Stimulated activated CD4-positive, alpha-beta T cell treated with anti-CD3 and anti-CD28 coated beads, Interleukin-15, amount 100 ng/mL, for 24 hours (primary cell): ENCODE measurements at places on chromosomes 2 and 18.
A peak's percentile ranks its signal among the peaks of the same experiment; 100 is the strongest.

- DNase-seq: no peak
Observed at GRCh38 chr2:37706334-37707183, 35.1 kb upstream of the CDC42EP3 start.

DNA sequence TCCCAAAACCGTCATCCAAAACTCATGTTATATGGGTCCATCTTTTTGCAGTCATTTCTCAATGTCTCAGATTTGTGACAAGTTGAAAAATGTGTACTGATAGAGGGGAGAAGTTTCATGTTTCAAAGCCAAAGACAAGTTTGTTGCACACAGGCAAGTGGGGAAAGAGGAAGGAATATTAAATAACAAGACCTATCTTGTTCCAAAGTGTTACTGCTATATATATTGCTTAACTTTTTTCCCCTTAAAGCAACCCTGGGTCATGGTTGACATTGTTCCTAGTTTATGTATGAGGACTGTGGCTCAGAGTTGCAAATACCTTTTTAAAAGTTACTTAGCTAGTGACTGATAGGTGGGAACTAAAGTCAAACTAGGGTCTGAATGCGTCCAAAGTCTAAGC is 1.7 kb downstream of the ITGA4 start:
- DNase-seq: no peak

DNA sequence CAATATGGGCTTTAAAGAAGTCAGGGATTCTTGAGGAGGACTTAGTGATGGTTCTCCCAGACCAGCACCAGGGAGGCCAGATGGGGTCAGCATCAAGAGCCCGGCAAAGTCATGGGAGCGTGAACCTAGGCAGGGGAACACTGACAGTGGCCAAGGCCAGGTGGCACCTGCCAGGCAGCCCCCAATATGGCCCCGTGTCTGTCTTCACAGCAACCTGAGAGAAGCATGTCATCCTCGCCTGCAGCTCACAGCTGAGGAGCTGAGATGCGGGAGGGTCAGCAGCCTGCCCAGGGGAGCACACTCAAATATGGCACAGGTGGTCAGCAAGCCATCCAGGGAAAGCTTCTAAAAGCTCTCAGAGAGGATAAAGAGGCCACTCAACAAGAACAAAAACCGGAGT is 105.7 kb upstream of the GPC1 start:
- DNase-seq: no peak

DNA sequence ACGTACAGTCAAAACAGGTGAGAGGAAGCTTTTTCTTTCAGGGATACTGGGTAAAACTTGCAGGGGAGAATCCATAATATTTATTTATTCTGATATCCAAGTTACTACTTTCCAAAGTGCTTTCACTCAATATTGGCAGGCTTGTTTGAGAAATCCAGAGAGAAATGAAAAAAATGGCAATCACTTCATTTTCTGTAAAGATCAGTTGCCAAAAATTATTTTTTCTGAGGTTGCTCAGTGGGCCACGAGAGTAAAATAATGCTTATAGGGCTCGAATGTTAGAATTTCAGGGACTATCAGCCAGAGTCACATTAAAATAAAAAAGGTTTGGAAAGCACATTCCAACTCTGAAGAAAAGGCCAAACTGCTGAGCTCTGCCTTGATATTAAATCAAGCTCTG is 324.6 kb upstream of the RND3 start:
- DNase-seq: no peak

DNA sequence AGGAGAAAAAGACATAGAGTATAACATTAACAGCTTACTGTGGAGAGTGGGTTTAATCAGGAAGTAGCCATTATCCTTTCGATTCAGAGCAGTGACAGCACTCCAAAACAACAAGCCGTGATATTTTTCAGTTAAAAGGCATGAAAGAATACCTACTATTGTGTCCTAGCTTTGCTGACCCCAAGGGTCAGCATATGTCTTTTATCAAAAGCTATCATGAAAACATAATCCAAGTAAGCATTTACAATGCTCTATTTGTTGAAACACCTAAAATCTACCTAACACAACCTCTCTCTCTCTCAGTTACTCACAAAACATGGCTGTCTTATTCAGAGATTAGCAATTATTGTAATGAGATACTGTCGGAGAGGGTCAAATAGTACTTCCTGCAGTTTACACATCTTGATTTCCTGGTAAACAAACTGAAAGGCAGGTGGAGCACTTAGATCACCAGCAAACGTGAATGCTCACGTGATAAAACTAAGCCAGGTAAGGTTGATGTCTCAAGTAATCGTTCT is 100.0 kb downstream of the BAZ2B start:
- DNase-seq: no peak

DNA sequence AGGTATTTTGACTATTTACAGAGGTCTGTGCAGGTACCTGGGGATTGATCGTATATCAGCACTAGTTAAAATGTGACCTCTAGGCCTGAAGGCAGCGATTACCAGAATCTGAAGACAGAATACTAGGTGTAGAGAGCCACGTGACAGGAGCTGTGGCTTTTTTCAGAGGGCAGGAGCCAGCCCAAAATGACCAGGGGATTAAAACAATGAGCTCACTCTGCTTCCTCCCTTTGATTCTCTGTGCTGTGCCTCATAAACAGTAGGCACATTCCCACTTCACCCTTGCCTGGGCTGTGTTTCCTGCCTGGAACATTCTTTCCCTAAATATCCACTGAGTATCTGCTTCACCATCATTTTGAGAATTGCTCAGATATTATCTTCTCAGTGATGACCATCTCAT is 15.2 kb downstream of the ITGAV start:
- DNase-seq: no peak

- no peak for DNase-seq
Observed at GRCh38 chr2:238924796-238925195, 76.9 kb downstream of the TWIST2 start.

GRCh38 chr18:63149302-63149587 is 170.3 kb downstream of the BCL2 start:
- DNase-seq: no peak

GRCh38 chr18:23684515-23685197 is 4.6 kb upstream of the LAMA3 start:
- no peak for DNase-seq

DNA sequence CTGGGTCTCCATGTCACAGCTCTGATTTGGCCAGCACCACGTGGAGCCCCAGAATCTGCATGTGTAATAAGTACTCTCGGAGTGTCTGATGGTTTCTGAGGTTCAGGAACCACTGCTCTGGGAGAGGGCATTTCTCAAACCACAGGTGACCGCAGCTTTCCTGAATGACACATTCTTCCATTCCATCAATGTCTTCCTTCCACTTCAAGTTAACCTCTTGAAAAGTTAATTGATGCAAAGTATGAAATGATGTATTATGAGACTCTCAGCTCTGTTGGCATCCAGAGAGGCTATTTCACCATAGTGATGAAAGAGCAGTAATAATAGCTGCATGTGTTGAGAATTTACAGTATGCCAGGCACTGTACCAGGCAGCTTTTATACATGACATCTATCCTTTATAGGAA is 61.3 kb upstream of the CRIM1 start:
- DNase-seq: peak; percentile 40

- DNase-seq: no peak
Observed at GRCh38 chr2:162328424-162329157, 10.1 kb upstream of the IFIH1 start.

DNA sequence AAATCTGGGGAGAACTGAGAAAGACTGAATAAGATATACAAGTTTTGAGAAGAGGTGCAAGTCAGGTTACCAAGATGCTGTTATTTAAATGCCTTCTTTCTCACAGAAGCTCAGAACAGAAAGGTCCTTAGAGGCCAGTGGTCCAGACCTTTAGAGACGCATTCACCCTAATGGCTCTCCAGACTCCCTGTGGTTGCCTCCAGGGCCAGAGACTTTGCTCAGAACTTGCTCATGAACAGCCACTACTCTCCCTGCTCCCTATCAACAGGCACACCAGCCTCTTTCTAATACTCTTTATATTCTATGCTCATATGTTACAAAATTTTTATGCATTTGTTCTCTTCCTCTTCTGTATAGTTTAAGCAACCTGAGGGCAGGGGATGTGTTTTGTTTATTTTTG is 349.0 kb upstream of the TNP1 start:
- no peak for DNase-seq

DNA sequence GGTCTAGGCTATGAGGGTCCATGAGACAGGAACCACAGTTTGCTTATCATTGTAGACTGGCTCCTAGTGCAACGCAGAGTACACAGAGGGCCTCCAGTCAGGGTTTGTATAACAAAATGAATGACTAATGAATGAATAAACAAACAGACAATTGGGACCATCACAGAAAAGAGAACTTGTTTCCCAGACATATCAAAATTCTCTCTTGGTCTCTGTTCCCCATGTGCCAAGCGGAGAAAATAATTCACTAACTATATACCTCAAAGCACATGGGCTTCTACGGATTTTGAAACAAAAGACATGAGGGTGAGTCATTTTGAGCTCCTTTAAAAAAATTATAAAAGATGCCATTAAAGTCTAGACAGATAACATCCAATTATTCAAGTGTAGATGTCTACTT is 28.0 kb downstream of the INO80C start:
- DNase-seq: no peak

DNA sequence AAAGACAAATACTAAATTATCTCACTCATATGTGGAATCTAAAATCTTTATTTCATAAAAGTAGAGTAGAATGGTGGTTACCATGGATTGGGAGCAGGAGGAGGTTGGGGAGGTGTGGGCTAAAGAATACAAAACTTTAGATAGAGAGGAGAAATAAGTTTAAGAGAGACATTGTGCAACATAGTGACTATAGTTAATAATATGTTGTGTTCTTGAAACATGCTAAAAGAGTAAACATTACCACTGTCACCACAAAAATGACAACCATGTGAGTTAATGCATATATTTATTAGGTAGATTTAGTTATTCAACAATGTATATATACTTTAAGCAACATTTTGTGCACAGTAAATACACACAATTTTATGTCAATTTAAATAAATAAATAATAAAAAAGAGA is 128.5 kb upstream of the COL3A1 start:
- no peak for DNase-seq

DNA sequence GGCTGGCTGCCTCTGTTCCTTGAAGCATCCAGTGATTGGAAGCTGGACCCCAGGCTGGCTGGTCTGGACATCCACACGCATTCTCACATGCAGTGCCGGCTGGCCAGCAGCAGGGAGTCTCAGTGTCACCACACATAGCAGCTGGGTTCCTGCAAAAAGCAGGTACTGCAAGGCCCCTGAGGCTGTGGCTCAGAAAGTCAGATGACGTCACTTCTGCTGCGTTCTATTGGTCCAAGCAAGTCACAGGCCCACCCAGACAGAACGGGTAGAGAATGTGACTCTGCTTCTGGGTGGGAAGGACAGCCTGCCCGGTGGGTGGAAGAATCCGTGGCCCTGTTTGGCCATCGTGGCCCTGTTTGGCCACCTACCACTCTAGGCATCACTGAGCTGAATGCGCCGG is 51.3 kb upstream of the SPP2 start:
- no peak for DNase-seq

DNA sequence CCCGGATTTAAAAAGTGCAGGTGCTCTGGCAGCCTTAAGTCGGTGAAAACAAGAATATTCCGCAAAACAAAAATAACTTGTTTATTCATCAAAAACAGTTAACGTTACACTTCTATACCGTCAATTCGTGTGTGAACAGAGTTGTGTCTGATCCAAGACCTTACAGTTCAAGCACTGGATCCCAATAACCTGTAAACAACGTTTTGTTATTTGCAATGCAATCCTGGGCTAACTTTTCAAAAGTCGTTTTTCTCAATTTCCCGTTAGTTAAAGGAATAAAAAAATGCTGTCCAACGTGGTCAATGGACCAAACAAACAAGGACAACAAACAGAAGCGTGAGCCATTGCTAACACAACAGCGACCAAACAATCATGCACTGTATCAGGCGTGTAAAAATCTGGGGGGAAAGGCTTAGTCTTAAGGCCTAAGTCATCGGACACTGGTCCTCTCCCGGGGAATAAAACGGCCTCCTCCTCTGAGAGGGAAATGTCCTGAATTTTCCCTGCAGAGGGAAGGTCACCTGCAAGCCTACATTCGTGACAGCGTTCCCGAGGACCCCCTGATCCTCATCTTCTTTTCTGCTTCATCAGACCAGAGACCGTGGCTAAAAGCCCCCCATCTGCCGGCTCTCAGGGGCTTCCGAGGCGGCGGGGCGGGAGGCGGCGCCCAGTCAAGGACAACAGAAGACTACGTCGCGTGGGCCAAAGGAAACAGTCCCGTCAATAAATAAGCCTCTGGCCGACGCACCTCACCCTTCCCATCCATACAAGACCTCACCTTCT is 490 bp downstream of the NDUFS1 start:
- no peak for DNase-seq

DNA sequence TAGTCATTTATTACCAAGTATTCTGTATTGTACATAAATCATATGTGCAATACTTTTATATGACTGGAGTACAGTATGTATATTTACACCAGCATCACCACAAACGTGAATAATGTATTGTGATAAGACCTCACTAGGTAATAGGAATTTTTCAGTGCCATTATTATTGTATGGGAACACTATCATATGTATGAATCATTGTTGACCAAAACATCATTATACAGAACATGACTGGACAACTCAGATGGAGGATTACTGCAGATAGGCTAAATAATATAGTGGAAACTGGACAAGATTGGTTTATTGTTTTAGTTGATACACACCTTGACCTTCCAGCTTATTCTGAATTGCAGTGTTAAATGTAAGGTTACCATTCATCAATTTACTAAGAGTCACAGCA is 33.4 kb downstream of the VAPA start:
- DNase-seq: no peak

DNA sequence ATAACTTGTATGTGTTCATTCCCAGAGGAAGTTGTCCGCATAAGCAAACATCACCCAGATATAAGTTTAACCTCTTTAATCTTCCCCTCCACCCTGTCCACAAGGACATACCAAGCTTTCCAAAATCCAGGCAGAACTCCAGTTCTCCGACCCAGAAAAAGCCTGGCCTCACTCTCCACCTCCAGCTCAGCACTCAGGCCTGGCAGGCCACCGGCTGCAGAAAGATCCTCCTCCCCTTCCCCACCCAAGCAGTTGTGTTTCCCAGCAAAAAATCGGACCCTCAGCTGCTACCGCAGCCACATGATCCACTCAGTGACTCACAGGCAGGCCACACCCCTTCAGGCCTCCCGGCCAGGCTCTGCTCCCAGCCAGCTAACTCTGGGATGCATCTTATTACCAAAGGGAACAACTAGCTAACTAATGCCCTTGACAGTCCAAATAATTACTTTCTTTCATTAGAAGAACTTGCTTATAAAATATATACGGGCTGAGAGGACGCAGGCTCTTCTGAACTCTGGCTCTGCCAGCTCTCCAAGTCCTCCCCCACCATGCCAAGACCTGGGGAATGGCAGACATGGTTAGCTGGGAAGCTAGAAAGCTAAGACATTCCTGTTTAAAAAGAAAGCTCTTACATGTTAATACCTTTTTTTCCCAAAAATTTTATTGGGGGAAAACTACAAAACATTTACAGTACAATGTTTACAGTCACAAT is 4.5 kb downstream of the ZFP36L2 start:
- DNase-seq: peak; percentile 74

- DNase-seq: peak; percentile 72
Observed at GRCh38 chr2:237731663-237732062, 66.9 kb upstream of the RBM44 start.
